ENCODE measurements at places on chromosomes 4 and X.

DNA sequence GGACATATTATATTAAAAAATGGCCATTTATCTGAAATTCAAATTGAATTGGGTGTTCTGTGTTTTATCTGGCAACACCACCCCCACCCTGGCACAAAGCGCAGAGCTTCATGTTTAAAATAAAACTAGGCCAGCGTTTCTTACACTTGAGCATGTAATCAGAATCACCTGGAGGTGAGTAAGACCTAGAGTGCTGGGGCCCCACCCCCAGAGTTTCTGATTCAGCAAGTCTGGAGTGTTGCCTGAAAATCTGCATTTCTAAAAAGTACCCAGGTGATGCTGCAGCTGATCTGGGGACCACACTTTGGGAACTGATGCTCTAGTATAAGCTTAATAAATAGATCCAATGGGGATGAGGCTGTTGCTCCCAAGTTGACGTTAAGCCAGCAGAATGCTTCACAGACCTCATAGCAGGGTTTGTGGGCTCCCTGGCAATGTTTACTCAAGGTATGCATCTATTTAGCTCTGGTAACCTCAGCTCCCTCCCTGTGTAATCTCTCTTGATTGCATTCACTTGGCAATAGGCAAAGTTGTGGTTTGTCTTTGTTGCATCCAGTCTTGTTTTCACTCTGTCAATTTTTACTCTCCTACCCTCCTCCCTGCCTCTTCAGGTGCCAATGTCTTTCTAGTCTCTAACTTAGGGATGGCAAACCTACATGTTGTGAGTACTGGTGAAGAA, 99.8 kb upstream of the TEX13D start:
- DNase-seq, result no peak

DNA sequence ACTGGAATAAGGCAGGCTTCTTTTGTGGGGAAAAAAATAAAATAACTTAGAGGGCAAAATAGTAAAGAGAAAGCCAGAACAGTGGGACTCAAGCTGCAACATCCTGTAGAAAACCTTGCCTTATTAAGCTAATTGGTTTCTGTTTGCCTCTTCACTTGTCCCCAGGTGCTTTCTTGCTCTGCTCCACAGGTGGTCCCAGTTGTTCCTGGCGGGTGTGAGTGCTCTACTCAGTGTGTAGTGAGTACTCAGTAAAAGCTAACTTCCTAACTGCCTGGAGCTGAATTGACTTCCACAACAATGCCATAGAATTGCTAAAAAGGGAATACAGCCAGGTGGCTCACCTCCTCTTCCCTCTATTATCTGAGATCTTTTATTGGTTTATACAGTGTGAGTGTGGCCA, 930.2 kb downstream of the C4orf33 start:
- no peak for DNase-seq

- DNase-seq, result peak; percentile 40
Measured at GRCh38 chr4:112099701-112100297, 45.5 kb upstream of the FAM241A start.

DNA sequence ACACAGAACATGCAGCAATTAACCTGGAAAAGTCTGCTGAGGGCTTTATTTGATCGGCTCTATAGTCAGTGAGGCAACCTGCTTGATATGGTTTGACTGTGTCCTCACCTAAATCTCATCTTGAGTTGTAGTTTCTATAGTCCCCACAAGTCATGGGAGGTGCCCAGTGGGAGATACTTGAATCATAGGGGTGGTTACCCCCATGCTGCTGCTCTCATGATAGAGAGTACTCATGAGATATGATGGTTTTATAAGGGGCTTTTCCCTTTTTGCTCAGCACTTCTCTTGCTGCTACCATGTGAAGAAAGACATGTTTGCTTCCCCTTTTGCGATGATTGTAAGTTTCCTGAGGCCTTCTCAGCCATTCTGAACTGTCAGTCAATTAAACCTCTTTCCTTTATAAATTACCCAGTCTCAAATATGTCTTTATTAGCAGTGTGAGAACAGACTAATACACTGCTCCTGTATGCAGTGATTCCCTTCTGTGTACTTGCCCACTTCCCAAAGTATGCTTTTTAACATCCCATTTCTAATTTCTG, 78.2 kb downstream of the NPFFR2 start:
- DNase-seq, result no peak

DNA sequence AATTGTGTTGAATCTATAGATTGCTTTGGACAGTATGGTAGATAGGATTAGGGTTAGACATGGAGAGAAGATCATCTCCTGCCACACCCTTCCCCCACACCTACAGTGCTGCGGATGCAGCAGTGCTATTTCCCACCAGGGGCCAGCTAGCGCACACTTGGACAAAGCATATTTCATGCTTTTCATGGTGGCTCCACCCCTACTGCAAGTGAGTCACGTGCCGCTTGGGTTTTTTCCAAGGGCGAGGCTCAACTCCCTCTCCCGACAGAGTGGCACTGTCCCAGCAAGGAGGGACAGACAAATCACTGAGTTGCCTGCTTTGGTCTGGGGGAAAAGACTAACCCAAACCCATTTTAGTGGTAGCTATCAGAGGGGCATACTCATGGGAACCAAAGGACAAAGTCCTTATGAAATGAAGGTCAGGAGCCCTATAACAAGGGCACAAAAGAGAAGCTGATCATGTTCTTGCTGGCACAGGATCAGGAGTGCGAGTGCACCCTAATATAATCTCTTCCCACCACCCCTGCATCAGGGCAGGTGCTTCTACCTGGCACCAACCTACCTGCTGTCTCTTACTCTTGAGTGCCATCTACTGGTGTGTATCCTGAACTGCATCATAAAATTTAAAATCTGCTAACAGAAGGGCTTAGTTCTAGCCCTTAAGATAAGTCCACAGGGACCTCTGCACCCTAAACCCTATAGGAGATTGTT, 55.1 kb upstream of the PGAM4 start:
- peak; percentile 30 for DNase-seq

GRCh38 chr4:30620711-30621110, 99.5 kb upstream of the PCDH7 start:
- DNase-seq, result no peak

DNA sequence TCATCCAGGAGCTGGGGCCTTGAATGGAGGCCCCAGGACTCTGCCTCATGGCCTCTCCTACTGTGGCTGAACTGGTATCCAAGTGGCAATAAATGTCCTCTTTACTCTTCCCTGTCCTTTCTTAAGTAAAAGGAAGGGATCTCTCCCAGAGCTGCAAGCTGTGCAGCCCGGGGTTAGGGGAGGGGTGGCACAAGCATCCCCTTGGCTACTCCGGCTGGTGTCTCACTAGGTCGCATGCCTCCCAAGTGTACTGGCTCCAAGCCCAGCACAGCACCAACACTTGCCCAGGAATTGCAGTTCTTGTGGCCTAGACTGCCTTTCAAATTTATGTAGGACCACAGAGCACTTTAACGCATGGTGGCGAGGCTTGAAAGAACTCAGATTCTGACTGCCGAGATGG, 44.7 kb upstream of the MED14 start:
- no peak for DNase-seq

DNA sequence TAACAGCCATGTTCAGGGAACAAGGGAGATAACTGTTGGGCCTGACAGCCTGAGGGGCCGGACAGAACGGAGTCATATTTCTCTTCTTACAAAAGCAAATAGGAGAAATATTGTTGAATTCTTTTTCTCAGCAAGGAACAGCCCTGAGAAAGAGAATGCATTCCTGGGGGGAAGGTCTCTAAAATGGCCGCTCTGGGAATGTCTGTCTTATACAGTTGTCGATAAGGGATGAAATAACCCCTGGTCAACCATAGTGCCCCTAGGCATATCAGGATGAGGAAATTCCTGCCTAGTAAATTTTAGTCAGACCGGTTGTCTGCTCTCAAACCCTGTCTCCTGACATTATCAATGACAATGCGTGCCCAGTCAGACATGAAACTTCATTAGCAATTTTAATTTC, 1925.5 kb downstream of the PCDH7 start:
- DNase-seq, result no peak

Measured in urothelium cell line (cell line).